Activated naive CD4-positive, alpha-beta T cell (primary cell): ENCODE measurements at places on chromosomes 1 and 21.

GRCh38 chr1:176211396-176212165 lies 4.5 kb upstream of the COP1 start:
- DNase-seq = no peak

- no peak for DNase-seq
These were observed 62.8 kb upstream of the COL11A1 start for GRCh38 chr1:103171041-103171590.

- no peak for DNase-seq
These were observed 137.8 kb upstream of the KRTAP19-8 start for GRCh38 chr21:31176080-31176551.

DNA sequence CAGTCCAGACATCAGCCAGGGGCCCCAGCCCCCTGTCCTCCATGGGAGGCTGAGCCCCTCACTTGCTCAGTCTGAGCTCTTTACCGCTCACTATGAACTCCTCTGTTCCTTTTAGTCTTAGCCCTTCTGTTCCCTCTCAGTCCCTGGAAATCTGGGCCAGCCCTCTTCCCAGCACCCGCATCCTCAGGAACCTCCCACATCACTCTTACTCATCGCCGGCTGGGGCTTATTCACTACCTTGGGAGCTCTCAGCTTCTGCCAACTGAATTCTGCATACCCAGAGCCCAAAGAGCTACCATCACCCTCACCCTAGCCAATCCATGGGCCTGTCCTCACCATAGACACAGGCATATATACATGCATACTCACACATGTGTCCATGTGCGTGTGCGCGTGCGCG lies 11.5 kb downstream of the KNCN start:
- DNase-seq = no peak

DNA sequence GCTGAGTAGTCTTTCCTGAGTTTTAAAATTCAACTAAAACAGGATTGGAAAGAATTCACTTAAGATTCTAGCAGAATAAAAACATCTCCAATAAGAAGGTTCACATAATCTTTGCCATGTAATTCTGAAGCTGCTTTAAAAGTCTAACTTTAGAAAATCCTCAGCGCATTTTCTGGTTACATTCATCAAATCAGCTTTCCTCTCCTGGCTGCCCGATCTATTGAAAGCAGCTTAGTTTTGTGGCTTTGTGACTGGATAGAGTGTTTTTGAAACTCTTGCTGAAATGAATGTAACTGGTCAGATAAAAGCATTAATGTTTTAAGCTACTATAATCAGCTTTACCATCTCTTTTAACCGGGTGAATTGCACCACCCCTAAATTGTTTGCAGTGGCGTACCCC lies 66.8 kb downstream of the DOP1B start:
- no peak for DNase-seq

DNA sequence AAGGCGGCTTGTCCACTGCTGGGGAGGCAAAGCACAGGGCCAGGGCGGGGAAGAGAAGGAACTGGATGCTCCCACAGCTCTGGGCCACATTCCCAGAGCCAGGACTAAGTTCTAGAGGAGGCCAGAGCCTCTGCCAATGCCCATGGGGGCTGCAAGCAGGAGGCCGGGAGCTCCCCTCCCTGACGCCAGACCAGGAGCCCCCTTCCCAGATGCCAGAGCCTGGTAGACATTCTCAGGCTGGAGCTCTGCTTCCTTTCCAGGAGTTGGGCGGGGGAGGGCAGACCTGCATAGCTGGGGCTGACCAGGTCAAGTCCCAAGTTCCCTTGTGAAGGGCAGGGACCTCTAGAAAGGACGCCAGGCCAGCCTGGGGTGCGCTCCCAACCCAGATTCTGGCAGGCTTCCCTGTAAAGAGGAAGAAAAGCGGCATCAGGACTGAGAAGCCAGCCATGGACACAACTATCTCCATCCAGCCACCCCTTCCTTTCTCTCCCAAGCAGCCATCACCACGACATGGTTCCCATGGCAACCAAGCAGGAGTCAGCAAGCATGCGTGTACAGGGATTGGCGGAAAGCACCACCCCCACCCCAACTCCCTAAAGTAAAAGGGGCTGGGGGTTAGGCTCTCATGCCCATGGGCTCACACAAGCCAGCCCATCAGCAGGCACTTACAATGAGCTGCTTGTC lies 13.4 kb downstream of the KIF21B start:
- no peak for DNase-seq

GRCh38 chr1:200332716-200333115 lies 77.1 kb downstream of the ZNF281 start:
- DNase-seq = no peak

- no peak for DNase-seq
These were observed 802.2 kb downstream of the KCNT2 start for GRCh38 chr1:195806060-195806459.

DNA sequence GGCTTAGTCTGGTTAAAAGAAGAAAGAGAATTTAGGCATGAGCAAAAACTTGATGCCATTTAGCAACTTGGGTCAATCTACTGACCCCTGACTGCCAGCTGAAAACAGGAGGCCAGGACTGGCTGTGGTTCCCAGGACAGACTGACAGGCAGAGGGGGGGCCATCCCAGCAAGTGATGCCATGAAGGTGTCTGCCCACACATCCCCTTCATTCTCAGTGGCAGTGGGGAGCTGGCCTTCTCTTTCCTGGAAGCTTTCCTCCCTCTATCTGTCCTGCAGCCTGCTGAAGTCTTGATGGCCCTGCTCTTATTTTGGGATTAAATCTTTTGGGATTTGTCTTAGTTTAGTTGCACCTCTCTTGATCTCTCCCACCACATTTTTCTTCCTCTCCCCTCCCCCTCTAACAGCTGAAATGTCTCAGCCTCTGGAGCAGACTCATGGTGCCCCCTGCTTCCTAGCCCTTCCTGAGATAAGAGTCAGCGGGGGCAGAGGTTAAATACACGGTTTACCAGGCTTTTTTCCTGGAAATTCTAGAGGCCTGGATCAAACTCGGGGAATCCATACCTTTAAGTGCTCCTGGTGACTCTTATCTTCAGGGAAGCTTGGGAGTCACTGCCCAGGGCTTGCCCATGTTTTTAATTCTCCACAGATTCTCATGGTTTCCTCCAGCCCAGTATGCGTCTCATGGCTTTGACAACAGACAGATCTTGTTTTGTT lies 99.5 kb upstream of the TSPAN2 start:
- no peak for DNase-seq

DNA sequence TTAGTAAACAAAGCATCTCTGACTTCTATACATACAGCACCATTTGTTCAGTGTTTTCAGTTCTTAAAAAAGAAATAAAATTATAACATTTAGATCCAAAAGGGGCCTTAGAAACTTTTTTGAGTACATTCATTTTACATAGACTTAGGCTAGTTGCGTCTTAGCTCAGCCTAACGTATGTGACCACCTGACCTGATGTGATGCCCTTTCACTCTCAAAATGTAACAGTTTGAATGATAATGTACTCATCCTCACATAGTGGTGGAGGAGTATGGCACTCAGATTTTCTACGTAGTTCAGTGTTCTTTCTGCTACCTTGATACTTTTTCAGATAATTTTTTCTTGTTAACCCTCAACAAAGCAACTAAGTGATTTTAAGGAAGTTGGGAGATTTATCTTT lies 43.4 kb downstream of the RPRD2 start:
- DNase-seq = no peak

GRCh38 chr1:24897263-24898151 lies 32.6 kb downstream of the RUNX3 start:
- DNase-seq = no peak

DNA sequence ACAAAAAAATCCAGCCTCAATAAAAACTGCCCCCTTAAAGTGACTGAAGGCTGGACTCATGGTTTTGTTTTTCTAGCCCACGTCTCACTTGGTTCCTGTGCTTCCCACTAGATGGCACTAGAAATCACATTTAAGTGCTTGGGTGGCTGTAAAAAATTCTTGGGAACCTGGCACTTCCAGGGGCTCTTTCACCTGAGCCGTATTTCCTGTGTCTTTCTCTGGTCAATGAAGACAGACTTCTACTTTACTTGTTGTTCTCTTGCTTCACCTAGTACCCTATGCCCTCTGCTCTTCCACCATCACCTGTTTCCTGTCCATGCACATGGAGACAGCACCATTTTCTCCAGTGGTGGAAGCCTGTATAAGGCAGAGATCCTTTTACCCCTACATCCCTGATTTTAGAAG lies 20.0 kb downstream of the METTL13 start:
- DNase-seq = no peak

DNA sequence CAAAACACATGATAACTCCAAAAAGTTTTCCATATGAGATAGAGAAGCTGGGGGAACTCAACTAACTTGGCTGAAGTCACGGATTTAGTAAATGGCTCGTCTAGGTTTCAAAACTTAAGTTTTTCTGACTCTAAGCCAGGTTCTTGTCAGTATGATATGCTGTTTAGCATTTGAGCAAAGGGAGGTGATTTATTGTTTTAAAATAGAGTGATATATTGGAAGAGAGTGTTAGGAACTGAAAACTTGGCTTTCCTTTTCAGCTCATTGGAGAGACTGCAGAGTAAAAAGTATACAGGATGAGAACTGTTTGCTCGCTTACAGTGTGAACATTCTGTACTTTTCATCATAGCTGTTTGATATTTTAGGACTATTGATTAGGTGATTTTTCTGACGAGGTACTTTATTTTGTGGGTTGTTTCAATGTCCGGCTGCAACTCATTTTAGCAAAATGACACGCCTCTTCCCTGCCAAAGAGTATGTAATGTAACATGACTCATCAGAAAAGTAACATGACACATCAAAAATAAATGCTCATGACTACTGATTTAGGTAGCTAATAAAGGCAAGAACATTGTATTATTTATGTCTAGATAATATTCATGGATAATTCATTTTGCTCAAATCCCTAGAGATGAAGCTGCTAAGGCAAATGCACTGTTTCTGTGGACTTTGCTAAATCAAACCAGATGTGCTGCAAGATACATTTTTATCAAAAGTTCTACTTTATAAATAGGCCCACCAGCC lies 355.1 kb downstream of the GPATCH2 start:
- no peak for DNase-seq
